ENCODE measurements at places on chromosomes 2 and 18. TPM values are rescaled to one million over a fixed set of nuclear protein-coding genes. Genes with fewer than 3 reads are reported as not detected.

DNA sequence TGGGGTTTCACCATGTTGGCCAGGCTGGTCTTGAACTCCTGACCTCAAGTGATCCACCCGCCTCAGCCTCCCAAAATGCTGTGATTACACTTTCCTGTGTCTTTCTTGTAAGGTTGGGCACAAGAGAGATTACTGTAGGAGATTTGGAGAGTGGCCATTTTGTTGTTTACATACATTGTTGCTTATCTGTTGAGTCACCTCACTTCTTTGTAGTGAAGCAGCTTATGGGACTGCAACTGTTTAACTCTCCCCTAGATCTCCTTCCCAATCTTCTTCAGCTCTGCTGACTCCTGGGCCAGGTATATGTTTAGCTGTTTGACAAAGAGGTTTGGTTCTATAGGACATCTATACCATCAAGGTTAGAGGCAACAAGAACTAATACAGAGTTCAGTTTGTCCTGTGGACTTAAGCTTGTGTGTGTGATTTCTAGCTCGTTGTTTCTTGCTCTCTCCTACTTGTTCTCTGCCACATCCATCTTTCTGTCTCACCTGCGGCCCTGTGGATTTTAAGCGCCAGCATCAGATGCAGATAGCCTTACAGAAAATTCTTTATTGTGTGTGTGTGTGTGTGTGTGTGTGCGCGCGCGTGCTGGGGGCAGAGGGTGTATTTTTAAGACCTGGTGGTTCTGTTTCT lies 95.4 kb downstream of the HAUS1 start:
- no peak for DNase-seq
- no peaks in the 10 kb centered on the region for H3K36me3 ChIP-seq

DNA sequence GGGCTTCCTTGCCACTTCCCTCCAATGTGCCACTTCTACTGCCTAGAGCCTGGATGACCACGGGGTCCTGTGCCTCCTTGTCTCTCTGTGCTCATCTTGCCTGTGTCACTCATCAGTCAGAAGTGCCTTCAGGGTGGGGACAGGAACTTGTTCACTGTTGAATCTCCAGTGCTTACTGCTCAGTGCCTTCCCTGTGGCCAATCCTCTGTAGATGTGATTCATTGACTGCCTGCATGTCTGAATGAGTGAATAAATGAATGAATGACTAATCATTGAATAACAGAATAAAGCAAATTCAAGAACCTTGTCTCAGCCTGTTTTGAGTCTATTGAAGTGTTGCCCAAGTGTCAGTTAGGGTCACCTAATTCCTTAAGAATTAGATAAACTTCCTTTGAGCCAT lies 42.3 kb upstream of the FAM136A start:
- DNase-seq = no peak
- no peaks in the 10 kb centered on the region for H3K36me3 ChIP-seq
- H3K27me3 ChIP-seq = no peaks in the 10 kb centered on the region
- no peaks in the 10 kb centered on the region for H3K4me1 ChIP-seq

Gene CNDP1
- total RNA-seq = not detected

- H3K27me3 ChIP-seq = no peaks in the 10 kb centered on the region
- H3K4me1 ChIP-seq = peaks cover 3% of the 10 kb centered on the region
- DNase-seq = no peak
- no peaks in the 10 kb centered on the region for H3K36me3 ChIP-seq
These were observed 5.3 kb downstream of the KLF11 start for GRCh38 chr2:10048501-10049171.

DNA sequence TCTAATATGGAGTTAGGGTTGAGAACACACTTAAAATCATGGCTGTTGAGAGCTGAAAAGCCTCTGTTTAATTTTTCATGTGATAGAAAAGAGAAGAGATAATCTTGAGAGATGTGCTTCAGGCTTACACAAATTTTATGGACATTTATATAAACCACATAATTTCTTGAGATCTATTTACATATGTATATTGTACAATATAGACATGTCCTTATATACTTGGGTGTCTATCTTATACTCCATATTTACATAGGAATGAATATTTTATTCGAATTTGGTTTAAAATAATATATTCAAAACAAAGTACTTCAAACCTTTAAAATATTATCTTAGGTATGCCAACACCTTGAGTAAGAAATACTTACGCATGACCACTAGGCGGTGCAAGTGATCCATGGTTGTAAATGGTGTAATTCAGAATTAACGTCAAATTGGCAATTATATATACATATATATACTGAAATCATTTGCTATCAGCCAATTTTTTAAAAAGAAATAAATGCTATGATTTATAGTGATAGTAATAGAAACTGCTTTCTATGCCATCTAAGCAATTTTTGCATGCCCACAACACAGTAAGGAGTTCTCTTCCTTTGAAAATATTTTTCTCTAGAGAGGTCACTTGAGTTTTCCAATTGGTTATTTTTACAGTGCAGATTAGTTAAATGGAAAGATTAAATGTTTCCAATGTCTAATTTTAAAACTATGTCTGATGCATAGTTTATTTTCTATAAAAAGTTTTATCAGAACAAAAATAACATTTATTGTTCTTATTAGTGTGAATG lies 37.6 kb upstream of the SPAG16 start:
- no peak overlapping the region for H3K4me3 ChIP-seq
- no peak for DNase-seq
- no peaks in the 10 kb centered on the region for H3K4me1 ChIP-seq
- H3K27me3 ChIP-seq = no peaks in the 10 kb centered on the region
- H3K36me3 ChIP-seq = no peaks in the 10 kb centered on the region

Gene CCDC150
- 520 TPM for total RNA-seq

DNA sequence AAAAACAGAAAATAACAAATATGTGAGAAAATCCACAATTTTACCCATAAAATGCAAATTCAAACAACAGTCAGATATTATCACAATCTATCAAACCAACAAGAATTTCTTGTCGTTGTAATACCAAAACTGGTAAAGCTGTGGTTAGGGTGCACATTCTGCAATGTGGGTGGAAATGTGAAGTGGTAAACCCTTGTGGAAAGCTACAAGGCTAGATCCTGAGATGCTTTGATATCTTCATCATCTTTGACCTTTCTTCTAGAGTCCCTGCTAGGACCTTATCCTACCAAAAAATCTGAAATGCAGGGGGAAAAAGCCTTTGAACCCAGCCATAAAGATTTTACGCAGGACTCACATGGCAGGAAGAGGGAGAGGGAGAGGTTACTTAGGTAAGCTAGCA lies 17.2 kb upstream of the ATG16L1 start:
- no peaks in the 10 kb centered on the region for H3K27me3 ChIP-seq
- H3K4me3 ChIP-seq = no peak overlapping the region
- no peak for DNase-seq
- no peak overlapping the region for H3K27ac ChIP-seq

Gene AOX1
- total RNA-seq = 52.6 TPM

DNA sequence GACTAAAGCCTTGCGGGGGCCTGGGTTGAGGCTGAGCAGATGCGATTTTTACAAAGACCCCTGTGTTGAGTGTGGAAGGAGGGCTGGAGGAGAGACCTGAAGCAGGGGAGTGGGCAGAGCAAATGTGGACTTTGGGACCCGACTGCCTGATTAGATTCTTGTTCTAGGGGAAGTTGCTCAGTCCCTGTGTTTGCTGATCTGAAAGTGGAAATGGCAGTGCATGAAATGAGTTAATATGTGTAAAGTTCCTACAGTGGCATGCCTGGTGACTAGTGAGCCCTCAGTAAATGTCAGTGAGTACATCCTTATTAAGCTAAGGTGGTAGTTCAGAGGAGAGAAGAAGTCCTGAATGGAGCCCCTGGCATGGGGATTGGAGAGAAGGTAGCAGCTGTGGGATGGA lies 52.3 kb downstream of the ARMC9 start:
- no peaks in the 10 kb centered on the region for H3K27me3 ChIP-seq
- H3K36me3 ChIP-seq = no peaks in the 10 kb centered on the region
- DNase-seq = no peak
- no peak overlapping the region for H3K27ac ChIP-seq

Gene CYTIP
- total RNA-seq = not detected

Gene MARCHF4
- total RNA-seq = not detected

- H3K36me3 ChIP-seq = no peaks in the 10 kb centered on the region
- DNase-seq = no peak
- no peak overlapping the region for H3K27ac ChIP-seq
- H3K4me3 ChIP-seq = no peak overlapping the region
- no peaks in the 10 kb centered on the region for H3K4me1 ChIP-seq
These were observed 69.5 kb downstream of the PTRHD1 start for GRCh38 chr2:24723665-24724064.

DNA sequence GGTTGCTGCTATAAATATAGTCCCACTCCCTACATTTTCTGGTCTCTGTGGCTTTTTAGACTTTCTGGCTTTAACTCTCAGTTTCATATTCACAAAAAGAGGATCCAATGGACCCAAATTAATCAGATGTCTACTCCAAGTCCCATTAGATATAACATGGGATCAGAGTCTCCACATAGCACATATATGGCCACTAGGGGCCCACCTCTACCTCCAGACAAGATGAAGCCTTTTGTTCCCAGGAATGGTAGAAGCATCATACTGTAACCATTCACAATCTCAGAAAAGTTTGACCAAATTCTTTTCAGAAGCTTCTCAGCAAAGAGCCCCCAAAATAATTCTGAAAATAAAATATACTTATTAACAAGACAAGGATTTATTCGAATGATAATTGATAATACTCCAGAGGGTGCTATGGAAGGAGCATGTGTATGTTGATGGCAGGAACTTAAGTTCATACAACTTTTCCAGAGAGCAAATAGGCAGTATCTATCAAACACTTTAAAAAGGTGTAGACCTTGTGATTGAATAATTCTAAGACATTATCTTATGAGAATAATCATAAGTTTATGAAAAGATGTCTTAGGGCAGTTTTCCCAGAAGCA lies 382.3 kb upstream of the CRIM1 start:
- H3K36me3 ChIP-seq = no peaks in the 10 kb centered on the region
- no peak for DNase-seq
- H3K4me3 ChIP-seq = no peak overlapping the region
- no peaks in the 10 kb centered on the region for H3K27me3 ChIP-seq
- no peak overlapping the region for H3K27ac ChIP-seq
- no peaks in the 10 kb centered on the region for H3K4me1 ChIP-seq

DNA sequence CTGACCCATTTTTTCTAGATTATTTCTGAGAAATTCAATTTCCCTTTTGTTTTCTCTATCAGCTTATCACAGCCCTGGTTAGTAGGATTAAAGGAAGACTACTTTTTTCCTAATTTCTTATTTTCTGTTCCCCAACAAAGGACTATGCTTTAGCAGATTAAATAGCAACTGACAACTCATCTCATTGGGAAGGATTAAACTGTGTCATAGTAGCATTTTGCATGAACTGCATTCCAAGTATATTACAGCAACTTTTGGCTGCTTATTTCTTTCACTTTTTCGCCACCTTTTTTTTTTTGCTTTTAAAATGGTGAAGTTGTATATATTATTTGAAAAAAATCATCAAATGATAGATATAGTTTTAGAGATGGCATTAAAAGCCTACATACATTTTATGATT lies 570.3 kb downstream of the FBXO15 start:
- no peak for DNase-seq
- H3K36me3 ChIP-seq = no peaks in the 10 kb centered on the region
- H3K4me3 ChIP-seq = no peak overlapping the region
- no peaks in the 10 kb centered on the region for H3K27me3 ChIP-seq
- H3K4me1 ChIP-seq = no peaks in the 10 kb centered on the region

DNA sequence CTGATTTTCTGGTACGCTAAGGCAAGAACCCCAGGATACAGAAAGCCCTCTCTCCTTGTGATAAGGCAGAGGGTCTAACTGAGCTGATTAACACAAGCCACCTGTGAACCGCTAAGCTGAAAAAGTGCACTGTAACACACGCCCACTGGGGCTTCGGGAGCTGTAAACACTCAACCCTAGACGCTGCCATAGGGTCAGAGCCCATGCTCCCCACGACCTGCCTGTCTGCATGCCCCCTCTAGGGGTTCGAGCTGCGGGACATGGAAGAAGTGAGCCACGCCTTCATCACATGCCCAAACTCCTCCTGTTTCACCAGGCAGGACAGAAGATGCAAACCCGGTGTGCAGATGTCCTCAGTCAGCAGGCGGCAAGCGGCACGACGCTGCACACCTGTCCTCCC lies 173.9 kb upstream of the RAB12 start:
- no peak for DNase-seq
- H3K4me3 ChIP-seq = no peak overlapping the region

Data from uterus (tissue), 4 donors.